ENCODE measurements at places on chromosomes 7 and 10. TPM values are rescaled to one million over a fixed set of nuclear protein-coding genes. Genes with fewer than 3 reads are reported as not detected.

HOGA1 gene
- 1.0 TPM for total RNA-seq

SLC13A1 gene
- total RNA-seq: not detected

WEE2 gene
- not detected for total RNA-seq

VPS37D gene
- 1.8 TPM for total RNA-seq

GPER1 gene
- total RNA-seq: 4.2 TPM

AKR1C4 gene
- not detected for total RNA-seq

LRRN3 gene
- 0.84 TPM for total RNA-seq

ABLIM1 gene
- 0.59 TPM for total RNA-seq

AKAP9 gene
- 9.1 TPM for total RNA-seq

PPP1R3C gene
- total RNA-seq: 3.9 TPM

LBX1 gene
- total RNA-seq: under 0.01 TPM

TCF7L2 gene
- 4.0 TPM for total RNA-seq

All from bronchus fibroblast of lung (primary cell).